ENCODE measurements at places on chromosomes 1 and 21. TPM values are rescaled to one million over a fixed set of nuclear protein-coding genes. Genes with fewer than 3 reads are reported as not detected.

PTCH2 gene
- total RNA-seq, result 0.33 TPM

C1orf226 gene
- 0.17 TPM for total RNA-seq

DNAJC28 gene
- total RNA-seq, result 1.3 TPM

MNDA gene
- not detected for total RNA-seq

MYOC gene
- 1.2 TPM for total RNA-seq

MEF2D gene
- total RNA-seq, result 12.1 TPM

CDCA8 gene
- total RNA-seq, result 1.5 TPM

DCST1 gene
- not detected for total RNA-seq

CFAP74 gene
- total RNA-seq, result not detected

SPRR1A gene
- not detected for total RNA-seq

EFNA1 gene
- 0.17 TPM for total RNA-seq

EPS8L3 gene
- not detected for total RNA-seq

AGTRAP gene
- 45.1 TPM for total RNA-seq

PHF13 gene
- 17.0 TPM for total RNA-seq

SELENBP1 gene
- 120 TPM for total RNA-seq

EPHB2 gene
- total RNA-seq, result 47.3 TPM

MINDY1 gene
- 15.0 TPM for total RNA-seq

SLC45A1 gene
- total RNA-seq, result 4.8 TPM

CRP gene
- total RNA-seq, result not detected

NT5C1A gene
- not detected for total RNA-seq

TESK2 gene
- 2.5 TPM for total RNA-seq

DDOST gene
- 378 TPM for total RNA-seq

IL24 gene
- total RNA-seq, result under 0.01 TPM

PAPPA2 gene
- total RNA-seq, result 2.2 TPM

ZNF648 gene
- total RNA-seq, result not detected

FOXE3 gene
- not detected for total RNA-seq

ANKRD34A gene
- total RNA-seq, result 0.73 TPM

C4BPA gene
- not detected for total RNA-seq

AGBL4 gene
- not detected for total RNA-seq

ZFYVE9 gene
- total RNA-seq, result 36.9 TPM

FCGR2B gene
- total RNA-seq, result 0.15 TPM

GPATCH4 gene
- 19.9 TPM for total RNA-seq

DCDC2B gene
- total RNA-seq, result not detected

FNDC5 gene
- total RNA-seq, result 0.87 TPM

GPA33 gene
- total RNA-seq, result not detected

Data from smooth muscle cell of trachea (primary cell).